AG10803 (cell line): ENCODE measurements at places on chromosomes 12 and 14.

DNA sequence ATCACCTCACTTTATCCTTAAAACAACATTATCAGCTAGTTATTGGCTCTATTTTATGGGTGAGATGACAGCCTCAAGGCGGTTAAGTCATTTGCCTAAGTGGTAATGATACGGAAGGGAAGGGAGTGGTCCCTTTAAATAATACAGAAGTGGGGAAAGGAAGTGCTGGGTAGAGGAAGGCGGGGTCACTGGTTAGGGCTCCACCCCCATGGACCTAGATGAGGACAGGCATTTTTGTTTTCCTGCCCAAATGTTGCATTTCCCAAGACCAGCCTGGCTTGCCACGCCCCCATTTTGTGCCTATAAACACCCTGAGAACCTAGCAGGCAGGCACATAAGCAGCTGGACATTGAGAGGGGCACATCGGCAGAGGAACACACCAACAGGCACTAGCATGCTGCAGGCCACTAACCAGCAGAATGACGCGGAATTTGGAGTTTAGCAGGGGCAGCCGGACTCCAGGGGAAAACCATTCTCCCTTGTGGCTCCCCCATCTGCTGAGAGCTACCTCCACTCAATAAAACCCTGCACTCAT is 100.9 kb downstream of the EPS8 start:
- DNase-seq: no peak

GRCh38 chr14:33414041-33414440 is 475.4 kb downstream of the NPAS3 start:
- no peak for DNase-seq

DNA sequence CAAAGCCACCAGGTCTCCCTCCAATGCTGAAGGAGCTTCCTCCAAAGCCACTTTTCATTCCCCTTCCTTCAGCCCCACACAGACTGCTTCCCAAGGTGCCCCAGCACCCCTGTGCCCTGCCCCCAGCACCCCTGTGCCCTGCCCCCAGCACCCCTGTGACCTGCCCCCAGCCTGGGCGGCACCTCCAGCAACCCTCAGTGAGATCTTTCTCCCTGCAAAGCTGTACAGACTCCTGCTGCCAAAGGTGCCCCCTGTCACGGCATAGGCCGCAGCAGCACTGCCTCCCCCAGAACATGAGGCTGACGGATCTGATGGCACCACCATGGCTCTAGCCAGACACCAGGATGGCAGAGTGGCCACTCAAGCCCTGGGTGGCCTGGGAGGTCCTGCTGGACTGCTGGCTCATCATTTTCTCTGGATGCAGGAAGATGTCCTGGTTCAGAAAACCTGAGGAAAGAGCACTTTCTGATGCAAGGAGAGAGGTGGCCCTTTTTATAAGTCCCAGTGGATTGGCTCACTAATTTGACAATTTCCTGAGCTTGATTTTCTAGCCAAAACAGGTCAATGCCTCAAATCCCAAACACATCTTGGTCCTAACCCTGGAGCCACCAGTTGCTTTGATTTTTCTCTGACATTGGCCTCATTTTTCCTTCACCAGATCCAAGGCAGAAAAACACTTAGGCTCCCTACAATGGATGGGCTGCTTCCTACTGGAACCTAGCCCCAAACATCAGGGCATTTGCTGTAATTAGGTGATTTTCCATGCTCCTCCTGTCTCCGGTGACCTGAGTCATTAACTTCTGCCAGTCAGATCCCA is 32.7 kb upstream of the KRT77 start:
- DNase-seq: no peak

- no peak for DNase-seq
Measured at GRCh38 chr14:39555749-39556148, 123.5 kb upstream of the FBXO33 start.

- DNase-seq: peak; percentile 88
Measured at GRCh38 chr14:69355607-69356281, 42.4 kb downstream of the ERH start.

DNA sequence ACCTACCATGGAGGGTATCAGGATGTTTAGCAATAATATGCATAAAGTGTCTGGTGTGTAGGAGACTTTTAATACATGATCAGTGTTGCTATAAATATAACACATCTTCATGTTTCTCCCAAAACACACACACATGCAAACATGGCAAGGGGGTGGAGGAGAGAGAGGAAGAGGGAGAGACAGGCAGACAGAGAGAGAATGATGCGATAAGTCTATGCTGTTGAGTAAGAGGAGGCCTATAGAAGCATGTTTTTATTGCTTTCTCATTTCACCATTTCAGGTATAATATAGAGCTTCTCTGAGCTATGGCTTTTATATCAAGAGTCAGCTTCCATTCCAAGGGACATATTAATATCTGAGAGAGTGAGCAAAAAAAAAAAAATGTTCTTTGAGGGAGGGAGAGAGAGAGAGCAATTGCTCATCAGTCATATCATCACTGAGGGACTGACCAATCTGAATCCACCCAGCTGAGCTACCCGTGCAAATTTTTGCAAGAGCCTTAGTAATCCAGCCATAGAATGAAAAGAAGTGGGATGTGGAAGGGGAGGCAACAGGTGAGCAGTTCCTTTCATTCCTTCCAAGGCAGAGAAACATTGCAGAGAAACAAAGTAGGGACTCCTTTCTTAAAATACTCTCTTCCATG is 54.8 kb upstream of the RASSF8 start:
- no peak for DNase-seq
